ENCODE measurements at places on chromosomes 1 and 21. TPM values are rescaled to one million over a fixed set of nuclear protein-coding genes. Genes with fewer than 3 reads are reported as not detected.

DNA sequence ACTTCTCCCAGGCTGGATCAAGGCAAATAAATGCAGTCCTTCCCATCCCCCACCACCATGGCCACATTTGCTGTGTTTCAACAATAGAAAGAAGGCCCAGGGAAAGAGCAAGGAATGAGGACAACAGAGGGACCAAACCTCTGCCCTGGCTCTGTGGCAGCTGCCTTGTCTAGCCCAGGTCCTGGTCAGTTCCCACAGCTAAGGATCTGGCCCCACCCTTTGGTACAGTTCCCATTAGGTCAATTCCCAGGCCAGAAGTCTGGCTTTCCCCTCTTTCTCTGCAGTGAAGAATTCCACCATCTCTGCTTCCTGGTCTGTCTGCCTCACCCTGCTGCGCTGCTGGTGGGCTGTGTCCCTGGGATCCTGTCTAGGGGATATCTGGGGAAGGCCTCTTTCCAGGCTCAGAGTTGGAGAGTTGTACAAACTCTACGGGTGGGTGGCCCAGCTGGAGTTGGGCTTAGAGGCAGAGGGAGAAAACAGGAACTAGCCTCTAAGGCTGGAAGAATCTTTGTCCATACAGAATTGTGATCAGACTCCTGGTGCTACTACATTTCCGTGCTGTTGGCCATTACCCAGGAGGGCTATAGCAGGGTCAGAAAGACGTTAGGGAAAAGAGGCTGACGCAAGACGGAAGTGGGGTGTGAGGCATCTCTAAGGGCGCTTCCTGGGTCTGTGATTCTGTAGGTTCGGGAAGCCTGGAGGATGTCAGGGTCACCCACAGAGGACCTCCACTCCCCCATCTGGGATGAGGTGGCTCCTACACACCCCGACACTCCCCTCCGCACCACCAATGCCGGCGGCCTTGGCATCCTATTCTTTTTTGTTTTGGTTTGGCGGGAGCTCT, 953 bp upstream of the NDUFS2 start:
- DNase-seq: no peak

GRCh38 chr1:30081379-30082102, 641.8 kb downstream of the MATN1 start:
- DNase-seq: no peak

- peak; percentile 49 for DNase-seq
Observed at GRCh38 chr1:218346391-218347204, 1.5 kb downstream of the TGFB2 start.

DNA sequence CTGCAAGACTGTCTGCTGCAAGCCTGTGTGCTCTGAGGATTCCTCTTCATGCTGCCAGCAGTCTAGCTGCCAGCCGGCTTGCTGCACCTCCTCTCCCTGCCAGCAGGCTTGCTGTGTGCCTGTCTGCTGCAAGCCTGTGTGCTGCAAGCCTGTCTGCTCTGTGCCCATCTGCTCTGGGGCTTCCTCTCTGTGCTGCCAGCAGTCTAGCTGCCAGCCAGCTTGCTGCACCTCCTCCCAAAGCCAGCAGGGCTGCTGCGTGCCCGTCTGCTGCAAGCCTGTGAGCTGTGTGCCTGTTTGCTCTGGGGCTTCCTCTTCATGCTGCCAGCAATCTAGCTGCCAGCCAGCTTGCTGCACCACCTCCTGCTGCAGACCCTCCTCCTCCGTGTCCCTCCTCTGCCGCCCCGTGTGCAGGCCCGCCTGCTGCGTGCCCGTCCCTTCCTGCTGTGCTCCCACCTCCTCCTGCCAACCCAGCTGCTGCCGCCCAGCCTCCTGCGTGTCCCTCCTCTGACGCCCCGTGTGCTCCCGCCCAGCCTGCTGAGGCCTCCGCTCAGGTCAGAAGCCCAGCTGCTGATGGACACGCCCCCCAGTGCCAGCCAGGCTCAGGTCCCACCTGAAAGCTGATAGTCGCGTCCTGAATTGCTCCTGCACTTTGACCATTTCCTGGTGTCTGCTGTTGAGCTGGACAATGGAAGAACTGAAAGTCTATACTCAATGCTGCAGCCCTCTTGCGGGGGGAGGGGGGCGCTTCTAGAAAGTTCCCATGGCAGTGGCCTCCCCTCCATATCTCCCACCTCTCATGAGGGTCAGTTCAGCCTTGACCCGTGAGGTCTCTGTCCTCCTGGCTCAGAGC, 1.2 kb downstream of the KRTAP10-4 start:
- DNase-seq: no peak

ANKRD65 gene
- 2.3 TPM for total RNA-seq

RNPC3 gene
- total RNA-seq: 92.7 TPM

ETV3L gene
- not detected for total RNA-seq
